ENCODE measurements at places on chromosomes 12 and 14.

GRCh38 chr14:72054911-72055310 lies 122.7 kb downstream of the RGS6 start:
- H3K4me3 ChIP-seq = no peak overlapping the region
- H3K27me3 ChIP-seq = no peaks in the 10 kb centered on the region
- H3K27ac ChIP-seq = no peak overlapping the region
- DNase-seq = no peak
- H3K4me1 ChIP-seq = no peaks in the 10 kb centered on the region
- H3K36me3 ChIP-seq = no peaks in the 10 kb centered on the region

- H3K27me3 ChIP-seq = no peaks in the 10 kb centered on the region
- no peak overlapping the region for H3K4me3 ChIP-seq
- no peak for DNase-seq
- no peak overlapping the region for H3K27ac ChIP-seq
- H3K36me3 ChIP-seq = no peaks in the 10 kb centered on the region
Measured at GRCh38 chr12:15782667-15783066, 6.5 kb downstream of the EPS8 start.

DNA sequence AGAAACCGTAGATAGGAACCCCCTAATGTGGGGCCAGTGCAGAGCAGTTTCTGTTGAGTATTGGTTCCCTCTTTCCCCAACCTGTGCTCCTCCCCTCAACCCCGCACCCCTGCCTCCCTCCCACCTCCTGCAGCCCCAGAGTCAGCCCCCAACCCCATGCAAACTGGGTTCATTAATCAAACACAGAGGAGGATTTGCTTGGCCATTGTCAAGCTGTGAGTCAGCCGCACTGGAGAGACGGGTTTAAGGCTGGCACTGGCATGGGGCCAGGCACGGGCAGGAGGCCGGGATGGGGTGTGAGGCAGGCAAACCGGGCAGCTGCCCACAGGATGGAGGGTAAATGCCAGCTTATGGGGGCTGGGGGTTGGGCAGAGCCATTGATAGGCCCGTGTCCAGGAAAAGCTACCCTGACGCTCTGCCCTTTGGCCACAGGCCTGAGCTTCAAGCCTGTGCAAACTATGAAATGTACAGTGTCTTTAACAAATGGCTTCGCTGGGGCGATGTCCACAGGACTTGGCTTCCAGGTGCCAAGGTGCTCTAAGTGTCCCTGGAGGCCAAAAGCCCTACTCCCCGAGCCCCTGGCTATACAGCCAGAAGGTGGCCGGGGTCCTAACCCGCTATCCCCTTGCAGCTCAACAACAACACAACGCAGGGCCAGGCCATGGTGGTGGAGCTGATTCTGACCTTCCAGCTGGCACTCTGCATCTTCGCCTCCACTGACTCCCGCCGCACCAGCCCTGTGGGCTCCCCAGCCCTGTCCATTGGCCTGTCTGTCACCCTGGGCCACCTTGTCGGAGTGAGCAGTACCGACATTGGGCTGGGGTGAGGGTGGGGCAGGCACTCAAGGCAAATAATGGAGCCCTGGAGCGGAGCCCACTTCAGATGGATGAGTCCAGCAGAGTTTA lies 1.4 kb downstream of the AQP5 start:
- DNase-seq = no peak
- no peak overlapping the region for H3K27ac ChIP-seq
- H3K27me3 ChIP-seq = no peaks in the 10 kb centered on the region
- H3K36me3 ChIP-seq = no peaks in the 10 kb centered on the region
- peaks cover 26% of the 10 kb centered on the region for H3K4me1 ChIP-seq

DNA sequence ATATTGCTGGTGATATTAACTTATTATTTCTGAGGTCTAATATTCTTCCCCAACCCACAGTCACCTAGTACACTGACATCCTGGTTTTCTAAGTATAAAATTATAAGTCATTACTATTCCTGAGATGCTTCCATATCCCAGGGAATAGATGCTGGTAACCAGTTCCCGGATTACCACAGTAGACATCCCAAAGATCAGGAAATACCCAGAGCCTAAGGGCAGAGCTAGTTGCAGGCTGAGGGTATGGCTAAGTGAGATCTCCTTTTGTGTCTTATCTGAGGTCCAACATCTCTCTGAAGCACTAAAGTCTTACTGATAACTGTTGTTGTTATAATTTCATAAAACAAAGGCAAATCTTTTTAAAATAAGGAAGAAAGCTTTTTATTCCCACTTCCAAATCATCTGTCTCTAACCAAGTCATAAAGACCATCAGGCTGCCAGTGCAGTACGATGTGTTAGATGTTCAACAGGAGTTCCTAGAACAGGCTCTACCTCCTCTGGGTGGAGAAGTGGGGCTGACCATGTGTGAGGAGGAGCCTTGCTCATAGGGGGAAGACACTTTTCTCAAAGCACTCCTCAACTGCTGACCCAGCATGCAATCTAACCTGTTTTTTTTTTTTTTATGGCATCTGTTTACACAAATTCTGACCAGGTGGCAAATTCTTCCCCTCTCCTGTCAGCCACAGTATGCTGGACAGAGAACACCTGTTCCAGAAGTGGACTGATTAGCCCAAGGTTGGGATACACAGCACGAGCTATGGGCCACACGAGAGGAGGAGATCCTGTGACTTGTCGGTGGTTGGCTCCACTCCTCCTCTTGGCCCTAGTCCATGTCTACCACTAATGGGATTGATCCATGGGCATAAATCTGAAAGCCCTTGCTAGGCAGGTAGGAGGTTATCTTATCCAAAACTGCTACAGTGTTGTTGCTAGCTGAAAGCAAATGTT lies 16.1 kb upstream of the GRIP1 start:
- no peak for DNase-seq
- H3K4me1 ChIP-seq = no peaks in the 10 kb centered on the region
- H3K4me3 ChIP-seq = no peak overlapping the region
- H3K27me3 ChIP-seq = no peaks in the 10 kb centered on the region

DNA sequence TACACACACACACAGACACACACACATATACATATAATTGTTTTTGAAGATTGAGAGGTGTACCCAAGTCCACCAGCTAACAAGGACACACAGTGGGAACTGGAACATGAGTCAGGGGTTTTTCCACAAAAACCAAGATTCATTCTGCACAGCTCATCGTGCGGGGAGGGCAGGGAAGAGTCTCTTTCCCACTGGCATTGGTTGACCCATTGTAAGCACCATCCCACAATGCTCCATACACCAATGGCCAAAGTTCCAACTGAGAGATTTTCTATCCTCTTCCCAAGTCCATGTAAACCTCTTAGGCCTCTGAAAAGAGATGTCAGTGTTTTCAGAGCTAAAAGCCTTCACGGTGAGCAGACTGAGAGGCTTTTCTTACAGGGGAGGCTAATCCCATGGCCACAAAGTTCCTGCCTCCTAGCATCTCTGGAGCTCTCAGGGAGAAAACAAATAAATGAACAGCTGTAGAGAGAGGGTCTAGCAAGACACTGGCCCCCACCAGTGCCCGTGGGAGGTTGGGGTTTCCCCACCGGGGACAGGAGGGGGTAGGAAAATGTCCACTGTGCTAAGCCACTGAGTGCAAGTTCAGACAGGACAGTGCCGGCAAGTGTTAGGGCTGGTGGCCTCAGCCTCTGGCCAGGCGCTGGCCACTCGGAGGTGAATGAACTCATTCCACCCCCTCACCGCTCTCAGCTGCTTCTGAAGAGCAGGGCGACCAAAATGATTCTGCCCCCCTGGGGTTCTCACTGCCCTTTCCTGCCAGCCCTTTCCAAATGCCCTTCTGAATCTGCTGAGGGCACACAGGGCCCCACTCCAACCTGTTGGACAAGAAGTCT lies 21.5 kb upstream of the TC2N start:
- no peak overlapping the region for H3K4me3 ChIP-seq
- DNase-seq = no peak
- H3K36me3 ChIP-seq = no peaks in the 10 kb centered on the region
- H3K27me3 ChIP-seq = no peaks in the 10 kb centered on the region
- H3K27ac ChIP-seq = peak overlapping the region; percentile 37

DNA sequence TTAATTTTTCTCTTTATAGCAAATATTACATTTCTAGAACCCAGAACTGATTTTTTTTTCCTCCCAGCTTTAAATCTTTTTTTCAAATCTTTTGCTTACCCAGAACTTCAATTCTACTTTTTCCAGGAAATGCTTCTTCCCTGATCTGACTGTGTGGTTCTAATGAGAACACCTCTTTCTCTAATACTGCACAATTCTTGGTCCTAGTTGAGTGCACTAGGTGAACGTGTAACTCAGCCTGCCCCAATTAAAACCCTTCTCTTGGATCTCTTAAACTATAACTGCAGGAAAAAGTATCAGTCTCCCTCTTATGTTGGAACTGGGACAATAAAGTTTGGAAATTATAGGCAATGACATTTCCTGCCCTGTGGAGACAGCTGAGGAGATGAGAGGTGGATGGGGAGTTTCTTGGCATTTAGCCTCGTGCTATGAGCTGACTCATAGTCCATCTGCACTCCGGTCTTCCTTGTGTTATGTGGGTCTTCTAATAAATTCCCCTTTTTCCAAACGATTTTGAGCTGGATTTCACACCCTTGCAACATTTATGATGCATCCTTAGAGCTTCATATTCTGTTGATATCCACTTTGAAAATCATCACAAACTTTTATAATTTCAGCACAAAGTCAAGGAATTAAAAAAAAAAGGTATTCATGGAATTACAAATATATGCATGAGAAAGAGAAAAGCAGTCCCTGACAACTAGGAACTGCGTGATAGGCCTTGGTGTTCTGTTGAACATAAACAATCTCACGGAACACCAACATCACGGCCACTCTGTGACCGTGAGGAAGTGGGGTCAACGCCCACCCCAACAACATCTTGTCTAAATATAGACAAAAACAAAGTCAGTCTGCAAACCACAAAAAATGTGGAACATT lies 52.4 kb downstream of the BRMS1L start:
- H3K4me1 ChIP-seq = peaks cover 12% of the 10 kb centered on the region
- no peaks in the 10 kb centered on the region for H3K27me3 ChIP-seq
- no peaks in the 10 kb centered on the region for H3K36me3 ChIP-seq
- H3K4me3 ChIP-seq = no peak overlapping the region
- DNase-seq = no peak
- no peak overlapping the region for H3K27ac ChIP-seq

DNA sequence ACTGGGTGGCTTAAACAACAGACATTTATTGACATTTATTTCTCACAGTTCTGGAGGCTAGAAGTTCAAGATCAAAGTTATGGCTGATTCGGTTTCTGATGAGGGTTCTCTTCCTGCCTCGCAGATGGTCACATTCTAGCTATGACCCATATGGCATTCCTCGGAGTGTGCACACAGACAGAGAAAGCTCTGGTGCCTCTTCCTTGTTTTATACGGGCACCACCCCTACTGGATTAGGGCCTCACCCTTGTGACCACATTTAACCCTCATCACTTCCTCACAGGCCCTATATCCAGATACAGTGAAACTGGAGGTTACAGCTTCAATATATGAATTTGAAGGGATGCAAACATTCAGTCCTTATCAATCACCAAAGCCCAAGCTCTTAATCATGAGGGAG lies 77.0 kb upstream of the OVCH1 start:
- H3K36me3 ChIP-seq = no peaks in the 10 kb centered on the region
- no peaks in the 10 kb centered on the region for H3K27me3 ChIP-seq
- no peak for DNase-seq
- no peak overlapping the region for H3K4me3 ChIP-seq

GRCh38 chr12:129520739-129521138 lies 383.1 kb downstream of the TMEM132D start:
- no peaks in the 10 kb centered on the region for H3K4me1 ChIP-seq
- H3K36me3 ChIP-seq = no peaks in the 10 kb centered on the region
- no peaks in the 10 kb centered on the region for H3K27me3 ChIP-seq
- H3K4me3 ChIP-seq = no peak overlapping the region
- no peak overlapping the region for H3K27ac ChIP-seq

GRCh38 chr12:121828306-121828705 lies 24.5 kb downstream of the SETD1B start:
- no peak for DNase-seq
- H3K27me3 ChIP-seq = no peaks in the 10 kb centered on the region
- H3K36me3 ChIP-seq = no peaks in the 10 kb centered on the region
- no peak overlapping the region for H3K4me3 ChIP-seq

DNA sequence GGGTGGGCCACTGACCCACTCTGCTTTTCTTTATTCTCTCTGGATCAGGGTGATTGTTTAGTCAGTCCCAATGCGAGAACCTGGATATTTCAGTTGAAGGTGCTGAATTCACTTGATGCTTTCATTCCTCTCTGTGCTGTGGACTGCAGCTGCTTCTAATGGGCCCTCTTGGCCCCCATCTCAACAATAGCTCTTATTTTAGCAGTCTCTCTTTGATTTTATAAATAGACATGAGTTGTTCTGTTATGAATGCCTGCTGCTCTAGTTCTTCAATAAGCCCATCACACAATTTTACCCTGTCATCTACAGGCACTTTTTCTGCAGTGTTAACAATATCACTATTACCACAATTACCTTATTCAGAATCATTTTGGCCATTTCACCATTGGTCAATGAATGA lies 54.1 kb upstream of the YARS2 start:
- no peak overlapping the region for H3K27ac ChIP-seq
- no peaks in the 10 kb centered on the region for H3K27me3 ChIP-seq
- DNase-seq = no peak
- H3K4me3 ChIP-seq = no peak overlapping the region
- no peaks in the 10 kb centered on the region for H3K4me1 ChIP-seq
- no peaks in the 10 kb centered on the region for H3K36me3 ChIP-seq

GRCh38 chr12:29220632-29221336 lies 71.7 kb downstream of the FAR2 start:
- H3K27me3 ChIP-seq = no peaks in the 10 kb centered on the region
- no peak for DNase-seq
- H3K4me3 ChIP-seq = no peak overlapping the region
- H3K36me3 ChIP-seq = no peaks in the 10 kb centered on the region
- H3K27ac ChIP-seq = no peak overlapping the region
- H3K4me1 ChIP-seq = peaks cover 11% of the 10 kb centered on the region

GRCh38 chr12:132711080-132711843 lies 620 bp downstream of the PGAM5 start:
- no peaks in the 10 kb centered on the region for H3K27me3 ChIP-seq
- H3K4me1 ChIP-seq = peaks cover 27% of the 10 kb centered on the region
- peak overlapping the region; percentile 65 for H3K4me3 ChIP-seq
- DNase-seq = no peak
- H3K27ac ChIP-seq = peak overlapping the region; percentile 27

- DNase-seq = no peak
- H3K36me3 ChIP-seq = no peaks in the 10 kb centered on the region
- no peak overlapping the region for H3K27ac ChIP-seq
- H3K4me1 ChIP-seq = no peaks in the 10 kb centered on the region
Measured at GRCh38 chr12:127980585-127980984, 286.4 kb upstream of the TMEM132C start.

GRCh38 chr12:72337946-72338345 lies 65.8 kb downstream of the TRHDE start:
- H3K36me3 ChIP-seq = no peaks in the 10 kb centered on the region
- no peak for DNase-seq
- no peaks in the 10 kb centered on the region for H3K4me1 ChIP-seq
- no peak overlapping the region for H3K27ac ChIP-seq
- H3K4me3 ChIP-seq = no peak overlapping the region

GRCh38 chr12:117111386-117111785 lies 12.2 kb upstream of the TESC start:
- no peak overlapping the region for H3K4me3 ChIP-seq
- no peaks in the 10 kb centered on the region for H3K4me1 ChIP-seq
- no peak for DNase-seq
- no peaks in the 10 kb centered on the region for H3K27me3 ChIP-seq
- no peak overlapping the region for H3K27ac ChIP-seq

- H3K4me3 ChIP-seq = no peak overlapping the region
- H3K27me3 ChIP-seq = no peaks in the 10 kb centered on the region
- no peak for DNase-seq
Measured at GRCh38 chr14:88599761-88600439, 37.1 kb downstream of the ZC3H14 start.

- no peaks in the 10 kb centered on the region for H3K27me3 ChIP-seq
- H3K4me1 ChIP-seq = peaks cover 3% of the 10 kb centered on the region
- H3K36me3 ChIP-seq = no peaks in the 10 kb centered on the region
- no peak overlapping the region for H3K27ac ChIP-seq
- no peak overlapping the region for H3K4me3 ChIP-seq
Measured at GRCh38 chr12:68565391-68565903, 45.3 kb upstream of the RAP1B start.

Measured in vagina (tissue), 2 donors.